ENCODE measurements at places on chromosomes 12 and 14. TPM values are rescaled to one million over a fixed set of nuclear protein-coding genes. Genes with fewer than 3 reads are reported as not detected.

The MAP3K12 gene
- total RNA-seq: 51.8 TPM

The SLC38A1 gene
- total RNA-seq: 128 TPM

- DNase-seq: no peak
Observed at GRCh38 chr14:71967704-71968103, 35.5 kb downstream of the RGS6 start.

DNA sequence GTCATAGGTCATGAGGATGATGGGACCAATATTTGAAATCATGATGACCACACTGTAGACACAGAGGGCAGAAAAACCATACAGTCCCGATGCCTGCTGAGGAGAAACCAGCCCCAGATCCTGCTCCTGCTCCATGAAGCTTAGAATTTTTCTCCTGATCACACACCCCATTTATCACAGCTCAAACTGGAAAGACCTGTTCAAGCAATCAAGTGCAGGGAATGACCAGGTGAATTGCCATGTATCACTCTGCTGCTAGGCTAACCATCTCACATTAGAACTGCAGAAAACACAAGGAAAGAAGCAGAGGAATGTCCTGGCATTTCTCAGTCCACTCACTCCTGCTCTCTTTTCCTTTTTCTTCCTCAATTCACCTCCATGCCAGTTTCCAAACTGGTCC lies 18.1 kb downstream of the MANSC1 start:
- DNase-seq: no peak

DNA sequence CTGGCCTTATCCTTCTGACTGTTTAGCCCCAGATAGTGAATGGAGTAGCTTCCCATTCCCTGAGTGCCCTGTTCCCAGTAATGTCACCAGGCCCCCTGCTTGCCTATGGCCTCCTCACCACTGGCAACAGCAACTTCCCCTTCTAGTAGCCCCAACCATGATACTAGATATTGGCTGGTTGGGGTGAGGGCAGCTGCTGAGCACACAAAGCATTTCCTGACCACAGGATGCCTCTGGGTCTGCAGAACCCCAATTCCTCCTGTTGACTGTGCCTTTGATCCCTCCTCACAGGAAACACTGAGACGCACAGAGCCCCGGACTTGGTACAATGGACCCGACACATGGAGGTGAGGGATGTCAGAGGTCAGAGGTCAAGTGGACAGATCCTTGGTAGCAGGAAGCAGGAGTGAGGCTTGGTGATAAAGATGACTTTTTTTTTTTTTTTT lies 597 bp downstream of the SOAT2 start:
- DNase-seq: peak; percentile 32
